Panc1 (cell line): ENCODE measurements at places on chromosomes 2 and 18. TPM values are rescaled to one million over a fixed set of nuclear protein-coding genes. Genes with fewer than 3 reads are reported as not detected.

DNA sequence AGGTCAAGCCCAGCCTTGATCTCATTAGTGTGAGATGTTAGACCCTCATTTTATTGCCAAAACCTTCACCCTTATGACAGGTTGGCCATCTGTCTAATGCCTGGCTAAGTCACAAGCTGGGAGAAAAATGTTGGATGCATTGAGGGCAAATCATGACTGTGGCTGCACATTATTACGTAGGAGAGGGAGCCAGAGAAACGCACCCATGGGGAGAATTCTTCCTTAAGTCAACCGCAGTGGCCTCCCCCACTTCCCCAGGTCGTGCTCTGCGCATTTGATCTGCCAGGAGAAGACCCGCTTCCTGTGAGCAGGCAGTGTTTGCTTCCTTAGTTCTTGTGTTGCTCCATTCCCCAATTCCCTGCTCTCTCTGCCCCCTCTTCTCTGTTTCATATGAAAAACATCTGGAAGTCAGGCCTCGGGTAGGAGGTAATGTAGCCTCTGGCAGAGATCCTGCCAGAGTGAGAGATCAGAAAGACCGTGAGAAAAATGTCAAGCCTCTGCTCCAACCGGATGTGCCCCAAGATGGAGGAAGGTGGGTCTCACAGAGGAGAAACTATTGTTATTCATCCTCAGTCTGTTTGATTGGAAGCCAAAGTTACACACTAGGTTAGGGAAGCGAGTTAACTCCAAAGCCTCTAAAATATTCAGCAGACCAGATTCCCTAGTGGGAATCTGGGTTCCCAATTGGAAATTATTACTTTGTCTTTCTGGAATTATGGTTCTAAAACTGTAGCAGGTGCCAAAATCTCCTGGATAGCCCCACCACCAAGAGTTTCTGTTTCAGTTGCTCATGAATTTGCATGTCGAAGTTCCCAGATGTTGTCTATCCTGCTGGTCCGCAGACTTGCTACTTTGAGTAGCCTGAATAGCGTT lies 144.3 kb upstream of the PELI1 start:
- peaks cover 8% of the 10 kb centered on the region; the same call in 1 of the 2 replicates for H3K27me3 ChIP-seq
- H3K36me3 ChIP-seq: no peaks in the 10 kb centered on the region
- no peak overlapping the region for H3K27ac ChIP-seq

GRCh38 chr2:190755772-190756415 lies 107.0 kb downstream of the NAB1 start:
- no peaks in the 10 kb centered on the region for H3K4me1 ChIP-seq
- no peaks in the 10 kb centered on the region for H3K36me3 ChIP-seq
- H3K27ac ChIP-seq: no peak overlapping the region
- no peaks in the 10 kb centered on the region; the same call in 1 of the 2 replicates for H3K27me3 ChIP-seq
- H3K4me3 ChIP-seq: no peak overlapping the region

- H3K27me3 ChIP-seq: no peaks in the 10 kb centered on the region
- no peak for DNase-seq
- H3K27ac ChIP-seq: no peak overlapping the region
- H3K4me1 ChIP-seq: no peaks in the 10 kb centered on the region
- H3K4me3 ChIP-seq: no peak overlapping the region
Observed at GRCh38 chr2:13091861-13092378, 375.2 kb downstream of the TRIB2 start.

DNA sequence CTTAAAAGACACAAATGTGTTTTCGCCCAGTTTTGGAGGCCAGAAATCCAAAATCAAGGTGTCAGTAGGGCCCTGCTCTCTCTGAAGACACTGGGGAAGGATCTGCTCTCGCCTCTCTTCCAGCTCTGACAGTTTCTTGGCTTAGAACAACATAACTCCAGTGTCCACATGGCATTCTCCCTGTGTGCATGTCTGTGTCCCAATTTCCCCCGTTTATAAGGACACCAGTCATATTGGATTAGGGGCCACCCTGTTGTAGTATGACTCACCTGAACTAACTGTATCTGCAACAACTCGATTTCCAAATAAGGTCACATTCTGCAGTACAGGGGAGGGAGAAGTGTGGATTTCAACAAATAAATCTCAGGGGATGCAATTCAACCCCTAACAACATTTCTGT lies 263.2 kb downstream of the SS18 start:
- no peaks in the 10 kb centered on the region for H3K36me3 ChIP-seq
- no peak for DNase-seq
- H3K4me1 ChIP-seq: no peaks in the 10 kb centered on the region
- no peak overlapping the region for H3K27ac ChIP-seq
- H3K27me3 ChIP-seq: no peaks in the 10 kb centered on the region; the same call in 1 of the 2 replicates

SLC39A6 gene
- 47.6 TPM for total RNA-seq

NAT8 gene
- total RNA-seq: not detected
